Thoracic aorta (tissue), 2 donors: ENCODE measurements at places on chromosomes 16 and 17. TPM values are rescaled to one million over a fixed set of nuclear protein-coding genes. Genes with fewer than 3 reads are reported as not detected.

Gene TSNAXIP1
- total RNA-seq: 8.5 TPM

DNA sequence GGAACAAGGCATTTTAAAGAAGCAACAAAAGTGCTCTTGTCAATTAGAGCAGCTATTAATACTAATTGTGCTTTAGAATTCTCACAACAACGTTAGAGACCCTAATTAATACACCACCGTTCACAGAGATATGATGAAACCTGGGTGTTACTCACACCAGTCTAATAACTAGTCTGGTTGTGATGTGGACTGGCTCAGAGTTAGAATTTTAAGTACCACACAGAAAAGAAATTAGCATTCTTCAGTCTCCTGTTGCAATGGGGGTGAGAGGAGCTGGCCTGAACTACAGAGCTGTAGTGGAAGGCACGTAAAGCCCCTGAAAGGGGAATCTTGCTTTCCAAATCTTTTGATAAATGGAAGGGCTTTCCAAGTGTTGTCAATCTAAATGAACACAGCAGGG, 240.8 kb upstream of the TOX3 start:
- H3K27ac ChIP-seq: no peak overlapping the region
- H3K4me3 ChIP-seq: no peak overlapping the region
- H3K4me1 ChIP-seq: no peaks in the 10 kb centered on the region
- no peaks in the 10 kb centered on the region for H3K27me3 ChIP-seq
- DNase-seq: no peak

Gene E4F1
- total RNA-seq: 50.2 TPM

- H3K36me3 ChIP-seq: peaks cover 9% of the 10 kb centered on the region
- H3K4me3 ChIP-seq: no peak overlapping the region
- DNase-seq: no peak
- peaks cover 8% of the 10 kb centered on the region for H3K4me1 ChIP-seq
- H3K27ac ChIP-seq: no peak overlapping the region
- H3K27me3 ChIP-seq: no peaks in the 10 kb centered on the region
Observed at GRCh38 chr17:7207120-7208001, 12.3 kb downstream of the DLG4 start.

- no peak for DNase-seq
- no peaks in the 10 kb centered on the region for H3K4me1 ChIP-seq
- H3K27me3 ChIP-seq: no peaks in the 10 kb centered on the region
- no peak overlapping the region for H3K27ac ChIP-seq
- peaks cover 6% of the 10 kb centered on the region for H3K36me3 ChIP-seq
Observed at GRCh38 chr17:17242246-17242645, 5.3 kb upstream of the FLCN start.

Gene NPIPA1
- total RNA-seq: 165 TPM

DNA sequence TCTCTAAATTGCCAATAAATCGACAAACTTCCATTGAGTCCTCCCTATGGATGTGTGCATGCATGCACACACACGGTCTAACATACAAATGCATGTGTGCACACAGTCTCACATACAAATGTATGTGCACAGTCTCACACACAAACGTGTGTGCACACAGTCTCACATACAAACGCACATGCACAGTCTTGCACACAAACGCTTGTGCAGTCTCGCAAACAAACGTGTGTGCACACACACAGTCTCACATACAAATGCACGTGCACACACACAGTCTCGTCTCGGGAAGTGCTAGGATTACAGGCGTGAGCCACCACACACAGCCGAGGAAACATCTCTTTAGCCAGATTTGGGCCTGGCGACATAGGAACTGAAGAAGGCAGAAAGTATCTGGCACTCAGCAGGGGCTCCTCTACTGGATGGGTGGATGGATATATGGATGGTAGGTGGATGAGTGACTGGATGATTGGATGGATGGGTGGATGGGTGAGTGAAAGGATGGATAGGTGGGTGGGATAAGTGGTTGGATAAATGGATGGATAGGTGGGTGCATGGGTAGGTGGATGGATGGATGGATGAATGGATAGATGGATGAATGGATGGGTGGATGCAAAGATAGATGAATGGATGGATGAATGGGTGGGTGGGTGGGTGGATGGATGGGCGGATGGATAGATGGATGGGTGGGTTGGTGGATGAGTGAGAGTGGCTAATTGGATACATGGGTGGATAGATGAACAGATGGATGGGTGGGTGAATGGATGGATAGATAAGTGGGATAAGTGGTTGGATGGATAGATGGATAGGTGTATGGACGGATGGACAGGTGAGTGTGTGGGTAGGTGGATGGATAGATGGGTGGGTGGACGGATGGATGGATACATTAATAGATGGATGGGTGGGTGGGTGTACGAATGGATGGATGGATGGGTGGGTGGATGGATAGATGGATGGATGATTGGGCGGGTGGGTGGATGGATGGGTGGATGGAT, 48.9 kb upstream of the FASN start:
- H3K36me3 ChIP-seq: no peaks in the 10 kb centered on the region
- H3K27me3 ChIP-seq: no peaks in the 10 kb centered on the region
- no peaks in the 10 kb centered on the region for H3K4me1 ChIP-seq
- DNase-seq: no peak
- no peak overlapping the region for H3K4me3 ChIP-seq

Gene SLC16A11
- total RNA-seq: 0.27 TPM

- DNase-seq: no peak
- peaks cover 23% of the 10 kb centered on the region for H3K4me1 ChIP-seq
- H3K36me3 ChIP-seq: peaks cover 44% of the 10 kb centered on the region
- no peak overlapping the region for H3K27ac ChIP-seq
- H3K27me3 ChIP-seq: no peaks in the 10 kb centered on the region
Observed at GRCh38 chr17:81593105-81593871, 41.1 kb upstream of the FAAP100 start.

GRCh38 chr17:44086364-44087311, 16.1 kb downstream of the G6PC3 start:
- peak; percentile 39 for DNase-seq
- H3K36me3 ChIP-seq: peaks cover 78% of the 10 kb centered on the region
- no peaks in the 10 kb centered on the region for H3K4me1 ChIP-seq
- H3K27me3 ChIP-seq: no peaks in the 10 kb centered on the region
- peak overlapping the region; percentile 65 for H3K27ac ChIP-seq

Gene DNAI2
- total RNA-seq: not detected

GRCh38 chr16:11140098-11140375, 116.0 kb downstream of the SOCS1 start:
- no peaks in the 10 kb centered on the region for H3K36me3 ChIP-seq
- DNase-seq: no peak
- H3K4me3 ChIP-seq: no peak overlapping the region
